ENCODE measurements at places on chromosomes 5 and 9. TPM values are rescaled to one million over a fixed set of nuclear protein-coding genes. Genes with fewer than 3 reads are reported as not detected.

The AHRR gene
- 1.4 TPM for total RNA-seq

The PTGER4 gene
- 44.3 TPM for total RNA-seq

The CCL27 gene
- total RNA-seq = not detected

DNA sequence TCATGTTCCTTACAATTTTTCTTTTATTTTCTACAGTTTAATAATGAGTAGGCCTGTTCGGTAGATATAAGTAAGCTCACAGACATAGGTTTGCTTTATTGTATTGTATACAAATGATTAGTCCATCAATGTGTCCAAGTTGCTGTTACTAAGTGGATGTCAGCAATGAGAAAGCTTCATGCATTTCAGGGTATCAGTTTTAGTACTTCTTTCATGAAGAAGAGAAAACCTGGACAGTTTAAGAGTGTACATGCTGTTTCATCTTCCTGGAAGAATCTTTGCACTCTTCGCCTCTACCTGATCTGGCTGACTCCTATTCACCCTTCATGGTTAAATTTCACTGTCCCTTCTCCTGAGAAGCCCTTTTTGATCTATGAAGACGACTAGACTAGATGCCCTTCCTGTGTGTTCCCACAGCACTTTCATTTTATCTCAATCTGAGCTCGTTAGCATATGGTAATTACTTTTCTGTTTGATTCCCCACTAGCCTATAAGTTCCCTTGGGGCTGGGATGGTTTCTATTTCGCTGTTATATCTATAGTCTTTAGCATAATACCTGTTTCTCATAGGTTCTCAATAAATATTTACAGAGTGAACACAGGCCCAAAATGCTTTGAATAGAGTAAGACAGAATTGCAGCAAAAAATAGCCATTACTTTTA lies 70.7 kb downstream of the CETN3 start:
- peaks cover 3% of the 10 kb centered on the region for H3K4me1 ChIP-seq
- no peak overlapping the region for H3K27ac ChIP-seq
- no peaks in the 10 kb centered on the region for H3K27me3 ChIP-seq

DNA sequence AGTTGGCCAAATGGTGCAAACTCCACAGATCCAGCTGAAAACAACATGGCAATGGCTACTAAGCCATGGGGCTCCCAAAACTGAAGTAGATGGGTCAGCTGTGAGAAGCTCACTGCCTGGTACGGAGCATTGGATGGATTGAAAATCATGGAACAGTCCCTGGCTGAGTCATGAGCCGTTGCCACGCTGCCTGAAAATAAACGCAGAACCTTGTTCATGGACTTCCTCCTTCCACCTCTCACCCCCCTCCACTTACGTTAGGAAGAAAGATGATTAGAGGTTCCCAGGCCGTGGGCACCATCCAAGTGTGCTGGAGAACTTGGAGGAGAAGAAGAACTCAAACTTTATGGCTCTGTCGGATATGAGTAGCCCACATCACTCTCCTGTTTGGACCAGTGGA lies 6.8 kb upstream of the DIPK1B start:
- H3K4me1 ChIP-seq = no peaks in the 10 kb centered on the region
- no peak overlapping the region for H3K4me3 ChIP-seq
- no peaks in the 10 kb centered on the region for H3K27me3 ChIP-seq
- H3K36me3 ChIP-seq = no peaks in the 10 kb centered on the region
- H3K27ac ChIP-seq = no peak overlapping the region

DNA sequence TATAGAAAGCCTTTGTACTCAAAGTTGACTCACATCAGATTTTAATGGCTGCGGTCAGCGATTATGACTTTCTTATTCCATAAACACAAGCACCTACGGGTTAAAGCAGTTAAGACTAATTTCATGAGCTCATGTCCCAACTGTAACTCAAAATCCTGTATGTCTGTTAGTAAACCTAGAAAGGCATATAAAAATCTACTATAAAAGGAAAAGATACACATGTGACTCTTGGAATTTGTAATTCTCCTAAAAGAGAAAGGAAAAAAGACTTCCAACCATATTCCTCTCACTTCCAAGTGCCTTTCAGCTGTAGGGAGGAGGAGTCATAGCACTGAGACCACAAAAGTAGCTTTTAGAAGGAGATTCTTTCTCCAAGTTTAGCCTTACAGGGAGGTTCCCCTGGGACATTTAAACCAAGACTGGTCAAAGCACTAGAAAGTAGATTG lies 129.1 kb downstream of the EBF1 start:
- no peak overlapping the region for H3K4me3 ChIP-seq
- no peaks in the 10 kb centered on the region for H3K4me1 ChIP-seq
- H3K27me3 ChIP-seq = no peaks in the 10 kb centered on the region
- DNase-seq = no peak
- no peaks in the 10 kb centered on the region for H3K36me3 ChIP-seq

DNA sequence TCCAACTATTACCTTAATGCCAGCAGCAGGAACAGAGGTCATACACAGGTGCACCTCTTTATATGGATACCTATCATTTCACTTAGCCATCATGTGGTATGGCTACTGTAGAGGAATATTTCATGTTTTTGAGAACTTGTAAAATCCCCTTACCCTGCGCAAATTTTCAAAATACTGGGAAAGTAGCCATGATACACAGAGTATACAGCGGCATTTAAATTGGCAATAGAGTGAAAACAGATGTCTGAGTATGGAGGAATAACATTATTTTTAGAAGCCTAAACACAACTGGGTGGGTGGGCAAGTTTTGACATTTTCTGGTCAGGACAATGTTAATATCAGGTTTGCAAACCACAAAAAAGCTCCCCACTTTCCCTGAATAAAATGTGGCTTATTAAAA lies 109.5 kb downstream of the SMIM23 start:
- H3K27ac ChIP-seq = no peak overlapping the region
- H3K4me3 ChIP-seq = no peak overlapping the region
- H3K36me3 ChIP-seq = no peaks in the 10 kb centered on the region

- no peaks in the 10 kb centered on the region for H3K27me3 ChIP-seq
- no peaks in the 10 kb centered on the region for H3K4me1 ChIP-seq
- no peak for DNase-seq
Observed at GRCh38 chr5:9766581-9766980, 136.4 kb upstream of the TAS2R1 start.

DNA sequence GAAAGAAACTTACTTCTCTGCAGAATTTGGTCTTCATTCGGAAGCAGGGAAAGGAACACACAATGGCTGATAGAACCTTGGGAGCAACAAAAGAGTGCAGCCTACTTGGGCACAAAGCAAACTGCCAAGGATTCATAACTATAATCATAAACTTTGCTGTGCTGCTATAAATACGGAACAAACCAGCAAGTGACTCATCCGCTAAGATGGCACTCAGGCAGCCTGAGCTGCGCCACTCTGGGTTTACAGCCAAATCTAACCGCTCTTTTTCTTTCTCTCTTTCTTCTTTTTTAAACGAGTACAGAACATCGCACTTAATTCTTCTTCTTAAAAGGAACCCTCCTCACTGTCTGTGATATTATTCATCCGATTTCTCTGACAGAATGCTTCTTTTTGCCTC lies 81.1 kb downstream of the PTPN3 start:
- peaks cover 16% of the 10 kb centered on the region for H3K4me1 ChIP-seq
- H3K27ac ChIP-seq = peak overlapping the region; percentile 45
- no peaks in the 10 kb centered on the region for H3K36me3 ChIP-seq
- peak overlapping the region; percentile 22 for H3K4me3 ChIP-seq
- DNase-seq = no peak

GRCh38 chr5:55276771-55277170 lies 30.7 kb downstream of the DHX29 start:
- H3K4me3 ChIP-seq = no peak overlapping the region
- no peaks in the 10 kb centered on the region for H3K27me3 ChIP-seq
- no peak overlapping the region for H3K27ac ChIP-seq
- H3K36me3 ChIP-seq = peaks cover 33% of the 10 kb centered on the region
- H3K4me1 ChIP-seq = no peaks in the 10 kb centered on the region

GRCh38 chr5:126972062-126972895 lies 58.1 kb downstream of the MARCHF3 start:
- no peaks in the 10 kb centered on the region for H3K27me3 ChIP-seq
- no peak overlapping the region for H3K27ac ChIP-seq
- H3K36me3 ChIP-seq = no peaks in the 10 kb centered on the region
- H3K4me1 ChIP-seq = no peaks in the 10 kb centered on the region
